ENCODE measurements at places on chromosomes 12 and 14.

DNA sequence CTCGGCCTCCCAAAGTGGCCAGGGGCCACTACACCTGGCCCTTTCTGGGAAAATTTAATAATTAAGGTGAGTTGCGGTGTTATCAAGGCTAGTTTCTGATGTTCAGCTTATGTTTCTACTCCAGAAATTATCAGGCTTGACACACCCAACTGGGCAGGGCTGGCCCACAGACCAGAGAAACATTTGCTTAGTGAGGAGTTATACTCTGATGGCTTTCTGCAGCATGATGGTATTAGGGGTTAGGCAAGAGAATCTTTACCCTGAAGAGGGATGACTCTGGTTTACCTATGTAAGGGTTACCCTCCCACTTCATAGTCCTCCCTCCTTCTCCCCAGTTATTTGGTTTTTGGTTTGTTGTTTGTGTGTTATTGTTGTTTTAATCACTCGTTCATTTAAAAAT, 24.5 kb upstream of the HECTD1 start:
- DNase-seq = no peak

DNA sequence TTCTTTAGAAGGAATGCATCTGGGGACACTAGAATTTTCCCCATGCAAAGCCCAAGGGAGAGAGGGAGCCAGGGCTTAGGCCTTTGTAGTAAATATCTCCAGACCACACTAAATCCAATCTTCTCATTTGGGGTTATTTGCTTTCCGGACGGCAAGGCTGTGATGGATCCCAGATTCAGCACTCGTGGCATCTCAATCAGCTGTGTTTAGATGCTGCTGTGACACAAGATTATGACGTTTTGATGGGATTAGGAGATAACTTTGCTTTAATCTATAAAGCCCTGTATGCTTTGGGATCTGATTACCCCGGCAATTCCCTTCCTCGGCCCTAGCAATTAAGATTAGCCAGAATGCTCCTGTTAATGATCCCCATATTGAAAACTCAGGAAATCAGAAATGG, 686.7 kb upstream of the TBX3 start:
- no peak for DNase-seq

DNA sequence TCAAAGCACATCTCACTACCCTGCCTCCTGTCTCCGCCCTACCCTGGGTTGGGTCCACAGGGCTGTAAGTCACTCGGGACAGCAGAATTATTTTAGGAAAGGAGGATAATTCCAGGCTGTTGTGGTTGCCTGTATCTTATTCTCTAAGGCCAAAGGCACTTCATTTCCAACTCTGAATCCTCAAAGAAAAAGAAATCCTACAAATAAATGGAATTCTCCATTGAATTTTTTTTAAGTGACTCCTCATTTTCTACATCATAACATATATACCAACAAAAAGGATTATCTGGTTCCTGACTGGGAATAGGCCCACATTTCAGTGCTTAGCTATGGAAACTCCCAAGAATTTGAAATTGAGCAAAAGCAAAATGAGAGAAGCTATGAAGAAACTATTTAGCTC, 186.4 kb downstream of the ITPR2 start:
- DNase-seq = no peak

DNA sequence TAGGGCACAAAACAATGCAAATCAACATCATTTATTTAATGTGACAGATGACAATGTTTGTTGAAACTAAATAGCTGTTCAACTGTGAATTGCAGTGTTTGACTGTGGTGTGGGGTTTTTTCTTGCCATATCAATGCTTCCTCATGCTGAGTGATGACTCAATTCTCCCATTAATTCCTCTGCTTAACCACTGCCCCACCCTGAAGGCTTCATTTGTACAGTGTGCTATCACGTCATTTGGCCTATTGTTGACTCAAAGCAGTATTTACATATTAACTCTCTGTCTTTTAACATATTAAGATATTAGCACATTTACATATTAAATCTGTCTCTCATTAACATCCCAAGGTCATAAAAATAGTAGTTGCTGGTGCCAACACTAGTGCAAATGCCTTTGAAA, 164.8 kb upstream of the NRXN3 start:
- DNase-seq = no peak

- DNase-seq = no peak
Measured at GRCh38 chr14:72033365-72033764, 101.1 kb downstream of the RGS6 start.

GRCh38 chr14:99562856-99563748, 40.9 kb downstream of the CCDC85C start:
- DNase-seq = no peak

GRCh38 chr12:48988030-48988649, 10.0 kb downstream of the WNT1 start:
- DNase-seq = peak; percentile 78

GRCh38 chr14:92633274-92633616, 115.2 kb downstream of the LGMN start:
- DNase-seq = no peak

DNA sequence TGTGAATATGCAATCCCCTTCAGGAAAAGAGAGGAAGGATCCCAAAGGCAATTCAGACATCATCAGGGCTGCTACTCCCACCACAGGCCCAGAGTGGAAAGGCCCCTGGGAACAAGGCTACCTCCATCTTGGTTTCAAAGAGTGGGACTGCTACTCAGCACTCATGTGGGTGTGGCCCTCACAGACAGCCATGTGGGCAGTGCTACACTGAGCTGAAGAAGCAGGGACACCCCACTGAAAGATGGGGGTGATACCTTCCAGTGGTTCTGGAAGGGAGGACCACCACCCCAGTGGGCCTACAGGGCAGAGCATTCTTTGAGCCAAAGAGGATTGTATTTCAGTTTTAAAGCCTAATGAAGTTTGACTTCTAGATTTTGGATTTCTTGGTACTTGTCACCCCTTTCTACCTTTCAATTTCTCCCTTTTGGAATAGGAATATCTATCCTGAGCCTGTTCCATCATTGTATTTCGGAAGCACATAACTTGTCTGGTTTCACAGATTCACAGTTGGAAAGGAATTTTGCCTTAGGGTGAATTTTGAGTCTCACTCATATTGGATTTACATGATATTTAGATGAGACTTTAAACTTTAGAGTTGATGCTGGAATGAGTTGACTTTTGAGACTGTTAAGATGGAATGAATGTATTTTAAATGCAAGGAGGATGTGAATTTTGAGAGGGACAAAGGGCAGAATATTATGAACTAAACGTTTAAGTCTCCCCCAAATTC, 16.5 kb upstream of the LTA4H start:
- DNase-seq = no peak

- no peak for DNase-seq
Measured at GRCh38 chr14:90281261-90281660, 24.9 kb downstream of the PSMC1 start.

DNA sequence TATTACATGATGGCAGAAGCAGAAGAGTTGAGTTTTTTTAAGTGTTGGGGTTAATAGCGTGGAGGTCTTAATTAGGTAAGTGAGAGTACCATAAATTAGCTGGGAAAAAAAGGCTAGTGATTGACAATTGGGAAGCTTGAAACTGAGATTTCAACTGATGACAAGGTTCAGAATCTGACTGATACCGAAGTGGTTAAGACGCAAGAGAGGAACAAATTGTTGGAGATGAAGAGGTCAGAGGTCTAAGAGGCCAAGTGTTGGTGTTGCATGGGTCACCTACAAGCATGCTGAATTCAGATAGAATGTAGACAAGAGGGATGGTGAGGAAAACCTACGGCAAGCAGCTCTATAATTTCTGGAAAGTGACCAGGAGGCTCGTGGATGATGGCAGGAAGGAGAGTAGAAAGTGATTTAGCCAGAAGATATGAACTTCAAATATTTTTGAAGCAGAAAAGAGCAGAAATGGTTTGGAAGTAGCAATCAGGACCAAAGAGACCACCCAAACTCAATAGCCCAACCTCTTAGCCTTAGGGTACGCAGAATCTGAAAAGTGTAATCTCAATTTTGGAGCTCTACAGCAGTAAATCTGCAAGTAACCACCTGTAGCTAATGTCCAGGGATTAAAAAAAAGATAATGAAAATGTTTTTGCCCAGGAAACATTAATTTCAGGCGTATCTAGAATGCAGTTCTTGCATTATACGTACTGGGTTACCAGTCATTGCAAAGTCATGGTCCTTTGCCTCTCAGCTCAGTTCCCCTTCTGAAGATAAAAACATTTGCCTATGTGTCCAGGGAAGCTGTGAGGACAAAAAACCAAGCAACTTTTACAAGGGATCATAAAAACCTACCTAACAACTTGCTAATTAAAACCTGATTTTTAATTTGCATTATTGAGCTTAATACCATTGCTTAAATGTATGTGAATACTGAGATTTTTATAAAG, 1.7 kb upstream of the TMPO start:
- DNase-seq = no peak

GRCh38 chr14:91872517-91873470, 5.5 kb upstream of the TC2N start:
- DNase-seq = peak; percentile 29

DNA sequence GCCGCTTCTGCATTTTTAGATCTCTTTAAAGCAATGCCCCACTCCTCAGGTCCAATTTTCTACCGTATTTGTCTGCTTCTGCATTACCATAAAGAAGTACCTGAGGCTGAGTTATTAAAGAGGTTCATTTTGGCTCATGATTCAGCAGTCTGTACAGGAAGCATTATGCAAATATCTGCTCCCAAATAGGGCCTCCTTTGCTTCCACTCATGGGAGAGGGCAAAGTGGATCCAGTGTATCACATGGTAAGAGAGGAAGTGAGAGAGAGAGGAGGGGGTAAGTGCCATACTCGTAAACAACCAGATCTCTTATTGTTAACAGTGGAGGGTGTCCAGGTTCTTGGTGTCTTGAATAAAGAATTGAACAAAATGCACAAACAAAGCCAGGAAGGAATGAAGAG, 316.1 kb upstream of the SEL1L start:
- no peak for DNase-seq

DNA sequence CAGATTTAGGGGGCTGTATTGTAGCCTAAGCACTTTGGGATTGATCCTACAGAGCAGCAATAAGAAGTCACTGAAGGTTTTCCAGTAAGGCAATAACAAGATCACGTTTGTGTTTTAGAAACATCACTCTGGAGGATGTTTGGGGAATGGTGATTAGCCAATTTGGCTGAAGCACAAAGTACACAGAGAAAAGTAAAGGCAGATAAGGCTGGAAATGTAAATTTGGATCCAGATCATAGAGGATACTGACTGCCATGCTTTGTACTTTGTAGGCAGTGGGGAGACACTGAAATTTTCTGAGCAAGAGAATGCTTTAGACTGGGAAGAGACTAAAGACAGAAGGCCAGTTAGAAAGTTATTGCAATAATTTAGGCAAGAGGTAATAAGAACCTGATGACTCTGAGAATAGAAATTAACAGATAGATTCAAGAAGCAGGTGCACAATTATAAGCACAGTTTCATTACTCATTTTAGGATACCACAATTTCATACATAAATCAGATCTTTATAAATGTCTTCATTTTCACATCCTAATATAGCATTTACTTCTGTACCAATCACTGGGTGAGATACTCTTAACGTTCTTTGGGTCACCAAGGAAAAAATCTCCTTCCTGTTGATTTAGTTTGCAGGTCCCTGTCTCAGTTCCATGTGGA, 314.5 kb upstream of the GARIN6 start:
- DNase-seq = no peak

- no peak for DNase-seq
Measured at GRCh38 chr14:63243646-63244045, 39.4 kb downstream of the RHOJ start.

GRCh38 chr12:11755302-11755930, 105.9 kb downstream of the ETV6 start:
- no peak for DNase-seq

DNA sequence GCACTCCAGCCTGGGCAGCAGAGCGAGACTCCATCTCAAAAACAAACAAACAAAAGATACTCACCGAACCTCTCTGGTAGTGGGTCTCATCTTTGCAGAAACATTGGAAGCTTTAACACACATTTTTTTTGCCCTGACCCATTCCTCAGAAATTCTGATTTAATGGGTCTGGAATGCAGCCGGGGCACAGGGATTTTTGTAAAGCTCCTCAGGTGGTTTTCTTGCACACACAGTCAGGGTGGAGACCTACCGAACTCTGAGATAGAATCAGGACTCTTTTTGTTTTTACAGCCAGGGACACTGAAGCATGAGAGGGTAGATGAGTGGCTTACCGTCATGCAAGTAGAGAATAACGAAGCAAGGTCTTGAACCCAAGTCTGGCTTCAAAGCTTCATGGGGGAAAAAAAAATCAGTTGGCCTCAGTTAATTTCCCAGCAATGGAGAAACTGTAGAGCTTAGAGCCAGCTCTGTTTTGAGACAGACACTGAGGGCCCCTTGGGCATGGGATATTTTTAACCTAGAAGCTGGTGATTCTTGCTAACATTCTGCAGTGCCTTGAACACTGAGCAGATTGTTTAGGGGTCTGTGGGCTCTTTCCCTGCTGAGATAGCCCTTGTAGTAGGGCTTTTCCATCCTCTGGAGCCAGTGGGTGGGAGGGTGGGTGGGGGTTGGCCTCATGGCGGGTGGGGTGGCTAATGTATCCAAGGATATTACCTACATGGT, 4.8 kb downstream of the RNU4-2 start:
- no peak for DNase-seq

- DNase-seq = no peak
Measured at GRCh38 chr12:116707751-116708150, 30.1 kb downstream of the SPRING1 start.

GRCh38 chr12:25241167-25242020, 9.3 kb downstream of the KRAS start:
- DNase-seq = no peak

DNA sequence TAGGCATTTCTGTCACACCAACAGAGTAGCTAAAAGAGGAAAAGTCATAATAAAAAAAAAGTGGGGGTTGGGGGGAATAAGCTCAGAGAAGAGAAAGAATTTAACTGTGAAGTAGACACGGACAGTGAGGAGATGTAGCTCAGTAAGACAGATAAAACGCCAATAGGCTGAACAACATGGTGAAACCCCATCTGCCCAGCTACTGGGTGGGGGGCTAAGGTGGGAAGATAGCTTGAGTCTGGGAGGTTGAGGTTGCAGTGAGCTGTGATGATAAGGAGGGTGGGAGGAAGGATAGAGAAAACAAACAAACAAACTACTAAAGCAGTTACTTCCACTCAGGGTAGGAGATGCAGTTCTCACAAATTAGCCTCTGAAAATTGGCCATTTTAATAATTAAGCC, 25.0 kb downstream of the HECTD4 start:
- no peak for DNase-seq

- DNase-seq = no peak
Measured at GRCh38 chr12:80684077-80684495, 23.3 kb upstream of the MYF6 start.

GRCh38 chr12:117875744-117876435, 92.9 kb downstream of the KSR2 start:
- peak; percentile 34 for DNase-seq

- DNase-seq = no peak
Measured at GRCh38 chr14:54443981-54444380, 2.8 kb upstream of the CNIH1 start.

GRCh38 chr14:85508863-85509262, 21.1 kb upstream of the FLRT2 start:
- DNase-seq = no peak

DNA sequence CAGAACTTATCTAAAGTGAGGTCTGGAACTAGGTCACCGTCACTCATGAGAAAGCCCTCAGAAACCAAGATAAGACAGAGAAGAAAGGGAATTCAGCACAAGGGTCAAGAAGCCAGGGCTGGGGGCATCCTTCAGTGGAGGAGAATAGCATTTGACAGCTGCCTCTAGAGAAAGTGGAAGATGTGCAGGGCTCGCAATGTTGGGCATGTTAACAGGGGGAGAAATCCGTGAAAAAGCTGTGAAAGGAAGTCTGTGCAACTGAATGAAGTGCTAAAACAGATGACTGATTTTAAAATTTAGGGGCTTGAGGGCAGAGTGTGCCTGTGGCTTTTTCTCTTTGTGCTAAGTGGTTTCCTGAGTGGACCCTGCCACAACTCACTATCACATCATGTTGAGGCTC, 97.7 kb upstream of the IFNG-AS1 start:
- DNase-seq = no peak

Measured in activated naive CD4-positive, alpha-beta T cell treated with Interleukin-2 at 50 U/mL for 16 hours (primary cell).